ENCODE measurements at places on chromosomes 7 and 10. TPM values are rescaled to one million over a fixed set of nuclear protein-coding genes. Genes with fewer than 3 reads are reported as not detected.

The MBL2 gene
- total RNA-seq, result not detected

DNA sequence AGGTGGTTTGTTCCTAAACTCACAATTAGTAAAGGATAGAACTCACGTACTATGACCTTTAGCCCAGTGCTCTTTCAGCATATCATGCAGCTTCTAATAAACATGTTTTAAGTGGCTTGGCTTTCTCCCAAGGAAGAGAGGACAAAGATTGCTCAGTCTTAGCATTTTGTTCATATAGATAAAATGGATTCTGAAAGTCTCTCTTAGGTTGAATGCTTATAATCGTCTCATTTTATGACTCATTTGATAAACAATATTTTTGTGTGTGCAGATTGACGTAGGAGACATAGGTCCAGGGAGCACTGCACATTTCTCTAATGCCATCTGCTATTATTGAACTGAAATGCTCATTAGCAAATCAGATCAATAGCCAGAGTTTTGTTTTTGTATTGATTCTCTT is 44.8 kb downstream of the GNAT3 start:
- no peaks in the 10 kb centered on the region for H3K36me3 ChIP-seq
- H3K4me3 ChIP-seq, result no peak overlapping the region
- no peak overlapping the region for H3K27ac ChIP-seq
- H3K27me3 ChIP-seq, result no peaks in the 10 kb centered on the region
- H3K4me1 ChIP-seq, result no peaks in the 10 kb centered on the region

DNA sequence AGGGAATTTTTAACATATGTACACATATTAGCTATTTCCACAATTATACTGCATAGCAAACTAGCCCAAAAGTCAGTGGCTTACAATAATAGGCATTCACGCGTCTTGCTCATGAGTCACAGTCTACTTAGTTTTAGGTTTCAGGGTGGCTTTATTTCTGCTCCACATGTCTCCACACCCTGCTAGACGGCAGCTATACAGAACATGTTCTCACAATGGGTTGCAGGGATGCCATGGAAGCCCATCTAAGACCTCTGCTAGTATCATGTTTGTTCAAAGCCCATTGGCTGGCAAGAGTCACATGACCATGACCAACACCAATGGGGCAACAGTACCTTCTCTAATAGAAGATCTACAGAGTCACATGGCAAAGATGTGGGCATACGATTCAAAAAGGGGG is 96.3 kb upstream of the NEBL start:
- no peaks in the 10 kb centered on the region for H3K27me3 ChIP-seq
- no peak overlapping the region for H3K27ac ChIP-seq
- H3K4me3 ChIP-seq, result no peak overlapping the region

DNA sequence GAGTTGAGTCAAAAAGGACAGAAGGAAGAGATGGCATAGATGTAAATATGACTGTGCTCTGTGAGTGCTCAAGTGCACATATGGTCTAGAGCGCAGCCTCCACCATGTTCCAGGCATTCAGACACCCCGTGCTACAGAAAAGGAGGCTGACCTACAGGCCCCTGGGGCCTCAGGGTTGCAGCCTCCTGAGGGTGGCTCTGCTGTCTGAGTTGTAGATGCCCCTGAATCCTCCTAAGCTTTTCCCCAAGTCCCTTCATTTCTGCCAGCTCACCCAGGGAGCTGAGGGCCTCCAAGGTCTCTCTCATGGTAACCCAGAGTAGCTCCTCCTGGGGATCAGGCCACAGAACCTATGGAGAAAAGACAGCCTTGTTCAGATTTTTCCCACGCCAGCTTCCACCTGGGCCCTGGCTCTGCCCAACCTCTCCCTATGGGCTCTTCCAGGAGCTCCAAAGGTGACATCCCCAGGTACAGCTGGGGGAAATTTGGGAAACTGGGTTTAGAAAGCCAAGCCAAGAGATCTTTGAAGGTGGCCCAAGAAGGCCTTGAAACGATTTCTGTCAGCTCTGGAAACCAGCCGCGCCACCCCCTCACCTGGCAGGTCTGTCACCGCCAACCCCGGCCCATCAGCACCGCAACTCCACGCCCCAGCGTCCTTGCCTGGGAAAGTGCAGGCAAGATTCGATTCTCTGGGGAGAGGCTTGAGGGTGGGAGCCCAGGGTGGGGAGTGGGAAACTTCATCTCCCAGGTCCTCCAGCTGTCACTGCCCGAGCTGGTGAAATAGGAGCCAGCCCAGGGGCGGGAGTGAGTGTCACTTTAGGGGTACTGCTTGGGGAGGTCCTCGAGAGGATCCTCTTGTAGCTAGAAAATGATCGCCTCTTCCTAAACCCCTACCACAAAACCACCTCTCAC is 2.4 kb downstream of the ZNF467 start:
- no peak overlapping the region for H3K27ac ChIP-seq
- no peak for DNase-seq
- peaks cover 22% of the 10 kb centered on the region for H3K27me3 ChIP-seq
- no peaks in the 10 kb centered on the region for H3K36me3 ChIP-seq

- peaks cover 30% of the 10 kb centered on the region for H3K27me3 ChIP-seq
- no peaks in the 10 kb centered on the region for H3K36me3 ChIP-seq
- peak overlapping the region; percentile 72 for H3K4me3 ChIP-seq
- DNase-seq, result no peak
Observed at GRCh38 chr7:128791972-128792327, 182 bp downstream of the CCDC136 start.

Measured in activated CD8-positive, alpha-beta memory T cell treated with anti-CD3 and anti-CD28 coated beads, Interleukin-2, amount 10 ng/mL, durations not matched to agents 7 days and 5 days (primary cell).